NT2/D1 (cell line): ENCODE measurements at places on chromosomes 7 and 10.
A peak's percentile ranks its signal among the peaks of the same experiment; 100 is the strongest.

GRCh38 chr10:62652114-62652513, 152.4 kb upstream of the ADO start:
- no peak for DNase-seq

DNA sequence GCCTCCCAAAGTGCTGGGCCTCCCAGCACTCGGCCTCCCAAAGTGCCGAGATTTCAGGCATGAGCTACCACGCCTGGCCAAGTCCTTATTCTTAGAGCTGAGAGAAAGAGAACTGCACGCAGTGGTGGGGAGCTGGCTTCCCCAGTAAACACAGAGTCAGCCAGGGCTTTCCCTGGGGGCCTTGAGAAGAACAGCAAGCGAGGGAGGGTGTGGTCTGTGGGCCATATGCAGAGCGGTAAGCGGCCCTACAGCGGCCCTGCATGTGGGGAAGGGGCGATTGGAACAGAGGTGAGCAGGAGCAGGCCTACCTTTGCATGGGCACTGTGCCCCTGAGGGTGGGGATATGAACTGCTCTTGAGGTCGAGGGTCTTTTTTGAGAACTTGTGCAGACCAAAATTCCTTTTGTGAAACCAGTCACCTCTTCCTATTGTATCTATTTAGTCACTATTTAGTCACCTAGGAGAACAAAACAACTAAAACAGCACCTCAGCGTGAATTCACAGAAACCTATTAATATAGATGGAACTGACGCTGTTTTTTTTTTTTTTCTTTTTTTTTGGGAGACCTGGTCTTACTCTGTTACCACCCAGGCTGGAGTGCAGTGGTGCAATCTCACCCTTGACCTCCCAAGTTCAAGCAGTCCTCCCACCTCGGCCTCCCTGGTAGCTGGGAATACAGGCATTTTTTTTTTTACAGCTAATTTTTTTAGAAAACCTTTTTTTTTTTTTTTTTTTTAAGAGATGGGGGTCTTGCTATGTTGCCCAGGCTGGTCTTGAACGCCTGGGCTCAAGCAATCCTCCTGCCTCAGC, 36.9 kb upstream of the SH2D4B start:
- DNase-seq = no peak

GRCh38 chr7:44065431-44066110, at the start of gene PGAM2:
TSS of gene PGAM2 (minus strand) at chr7:44065567. CDS start at chr7:44065529, 38 bp downstream.
- DNase-seq = peak; percentile 57

DNA sequence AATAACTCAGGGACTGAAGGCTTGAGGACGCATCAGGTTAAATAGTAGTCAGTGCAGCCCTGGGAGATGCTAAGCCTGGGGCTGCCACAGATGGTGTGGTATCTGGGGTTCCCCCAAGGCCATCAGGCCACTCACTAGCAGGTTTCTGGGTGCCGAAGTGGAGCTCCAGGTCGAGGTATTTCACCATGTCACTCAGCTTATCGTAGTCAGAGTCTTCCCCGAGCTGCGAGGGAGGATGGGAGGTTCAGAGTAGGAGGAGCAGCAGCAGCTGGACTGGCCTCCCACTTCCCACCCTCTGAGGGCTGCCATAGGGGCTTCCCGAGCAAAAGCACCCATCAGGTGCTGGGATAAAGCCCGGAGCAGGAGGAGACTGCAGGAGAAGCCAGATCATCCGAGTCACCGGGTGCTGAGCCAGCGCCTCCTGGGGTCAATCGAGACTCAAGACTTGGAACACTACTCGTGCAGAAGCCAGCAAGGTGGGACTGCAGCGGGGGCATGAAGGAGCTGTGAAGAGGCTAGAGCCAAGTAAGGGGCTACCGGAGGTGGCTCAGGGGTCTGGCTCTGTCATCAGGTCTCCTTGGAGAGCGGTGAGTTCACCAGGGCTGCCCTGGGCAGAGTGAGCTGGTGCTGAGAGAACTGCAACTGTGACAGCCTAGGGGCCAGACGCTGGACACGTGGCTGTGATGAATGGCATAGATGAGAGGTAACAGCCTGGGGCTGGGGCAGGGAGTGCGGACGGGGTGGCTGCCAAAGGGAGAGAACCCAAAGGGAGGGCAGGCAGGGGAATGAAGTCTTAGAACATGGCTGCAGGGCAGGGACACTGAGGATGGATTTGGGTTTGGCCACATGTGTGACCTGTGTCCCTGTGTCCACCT, 45.3 kb downstream of the GRID2IP start:
- DNase-seq = no peak

DNA sequence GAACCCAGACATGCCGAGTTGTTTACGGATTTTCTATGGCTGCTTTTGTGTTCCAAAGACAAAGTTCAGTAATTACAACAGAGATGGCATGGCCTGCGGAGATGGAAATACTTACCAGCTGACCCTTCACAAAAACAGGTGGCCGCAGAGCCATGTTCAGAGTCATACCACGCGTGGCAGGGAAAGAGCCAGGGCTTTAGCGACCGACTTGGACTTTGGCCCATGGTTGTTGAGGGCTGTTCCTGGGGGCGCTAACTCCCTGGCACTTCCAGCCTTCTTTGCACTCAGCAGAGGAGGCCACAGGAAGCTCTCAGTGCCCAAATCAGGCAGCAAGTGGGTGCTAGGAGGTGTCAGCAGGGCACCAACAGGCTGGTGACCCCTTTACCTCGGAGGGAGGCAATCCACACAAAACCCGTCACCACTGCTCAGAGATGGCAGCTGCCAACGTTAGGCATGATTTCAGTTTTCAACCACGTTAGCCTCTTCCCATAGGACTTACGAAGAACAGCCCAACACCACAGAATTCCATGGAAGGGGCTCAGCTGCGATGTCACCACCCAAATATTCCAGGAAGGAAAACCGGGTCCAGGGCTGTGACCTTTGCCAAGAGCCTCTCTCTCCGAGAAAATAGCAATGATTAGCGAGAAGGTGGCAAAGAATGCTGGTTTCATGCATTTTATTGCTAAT, 21.4 kb upstream of the CNPY1 start:
- no peak for DNase-seq

GRCh38 chr7:82527851-82528250, 84.3 kb upstream of the CACNA2D1 start:
- DNase-seq = no peak

DNA sequence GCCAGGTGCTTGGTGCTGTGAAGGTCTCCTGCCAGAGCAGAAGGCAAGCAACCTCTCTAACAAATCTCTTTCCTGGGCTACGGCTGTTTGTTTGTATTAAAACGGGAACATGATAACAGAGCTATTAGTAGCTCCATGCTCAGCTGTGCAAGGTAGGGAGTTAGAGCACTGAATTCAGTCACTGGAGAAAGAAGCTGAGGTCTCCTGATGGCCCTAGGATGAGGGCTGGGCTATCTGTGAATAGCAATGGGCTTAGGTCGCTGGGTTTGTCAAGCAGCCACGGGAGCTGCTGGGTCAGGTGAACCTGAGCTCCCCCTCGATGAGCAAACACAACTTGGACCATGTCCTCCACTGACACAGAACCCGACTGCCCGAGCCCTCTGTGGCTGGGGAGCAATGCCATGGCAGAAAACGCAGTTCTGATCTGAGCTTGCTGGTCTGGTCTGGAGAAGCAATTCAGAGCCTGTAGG, 24.4 kb downstream of the TACC2 start:
- no peak for DNase-seq

- DNase-seq = no peak
Measured at GRCh38 chr7:24884401-24884800, 95.6 kb downstream of the OSBPL3 start.

GRCh38 chr10:95389982-95390381, 99.2 kb upstream of the PDLIM1 start:
- DNase-seq = no peak

GRCh38 chr10:63376560-63377304, 89.0 kb downstream of the JMJD1C start:
- DNase-seq = no peak

DNA sequence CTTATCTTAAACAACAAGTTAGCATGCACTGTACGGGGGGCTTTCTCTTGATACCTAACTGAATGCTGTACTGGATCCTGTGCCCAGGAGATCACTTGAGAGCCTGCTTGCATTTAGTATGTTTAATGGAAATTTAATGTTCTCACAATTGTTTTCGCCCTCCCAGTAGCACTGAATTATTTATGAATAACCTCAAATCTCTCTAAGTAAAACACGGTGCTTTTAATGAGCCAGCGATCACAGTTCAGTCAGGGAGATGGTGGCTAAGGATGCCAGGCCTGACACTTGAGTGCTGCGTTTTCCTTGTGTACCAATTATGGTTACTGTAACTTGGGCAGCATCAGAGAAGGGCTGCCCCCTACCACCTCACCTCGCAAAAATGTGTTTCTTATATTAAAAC, 115.5 kb upstream of the ADARB2 start:
- no peak for DNase-seq

DNA sequence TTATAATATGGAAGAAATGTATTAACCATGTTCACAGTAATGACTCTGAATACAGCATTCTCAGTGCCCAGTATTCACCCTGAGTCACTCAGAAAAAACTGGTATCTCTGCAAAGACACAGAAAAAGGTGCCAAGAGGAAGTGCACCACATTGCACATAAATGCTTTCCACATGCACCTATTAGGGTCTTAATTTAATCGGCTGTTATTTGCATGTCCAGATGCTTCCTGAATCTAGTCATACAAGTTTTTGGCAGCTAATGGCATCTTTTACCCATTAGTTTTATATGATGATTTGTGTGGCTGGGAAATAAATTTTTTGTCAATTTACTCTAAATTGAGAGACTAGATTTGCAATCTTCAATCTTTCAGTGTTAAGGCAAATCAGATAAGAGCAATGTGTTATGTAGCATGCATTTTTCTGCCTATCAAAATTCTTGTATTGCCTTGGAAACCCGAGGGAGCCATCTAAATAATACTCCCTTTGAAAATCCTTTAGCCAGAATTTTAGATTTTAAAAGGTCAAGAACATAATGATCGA, 58.2 kb downstream of the ZNF680 start:
- DNase-seq = no peak

- no peak for DNase-seq
Measured at GRCh38 chr7:140402178-140402835, 1.6 kb upstream of the RAB19 start.

GRCh38 chr7:40659231-40659630, 524.4 kb downstream of the SUGCT start:
- DNase-seq = no peak

GRCh38 chr7:143490717-143491306, 13.1 kb downstream of the TAS2R41 start:
- peak; percentile 43 for DNase-seq

DNA sequence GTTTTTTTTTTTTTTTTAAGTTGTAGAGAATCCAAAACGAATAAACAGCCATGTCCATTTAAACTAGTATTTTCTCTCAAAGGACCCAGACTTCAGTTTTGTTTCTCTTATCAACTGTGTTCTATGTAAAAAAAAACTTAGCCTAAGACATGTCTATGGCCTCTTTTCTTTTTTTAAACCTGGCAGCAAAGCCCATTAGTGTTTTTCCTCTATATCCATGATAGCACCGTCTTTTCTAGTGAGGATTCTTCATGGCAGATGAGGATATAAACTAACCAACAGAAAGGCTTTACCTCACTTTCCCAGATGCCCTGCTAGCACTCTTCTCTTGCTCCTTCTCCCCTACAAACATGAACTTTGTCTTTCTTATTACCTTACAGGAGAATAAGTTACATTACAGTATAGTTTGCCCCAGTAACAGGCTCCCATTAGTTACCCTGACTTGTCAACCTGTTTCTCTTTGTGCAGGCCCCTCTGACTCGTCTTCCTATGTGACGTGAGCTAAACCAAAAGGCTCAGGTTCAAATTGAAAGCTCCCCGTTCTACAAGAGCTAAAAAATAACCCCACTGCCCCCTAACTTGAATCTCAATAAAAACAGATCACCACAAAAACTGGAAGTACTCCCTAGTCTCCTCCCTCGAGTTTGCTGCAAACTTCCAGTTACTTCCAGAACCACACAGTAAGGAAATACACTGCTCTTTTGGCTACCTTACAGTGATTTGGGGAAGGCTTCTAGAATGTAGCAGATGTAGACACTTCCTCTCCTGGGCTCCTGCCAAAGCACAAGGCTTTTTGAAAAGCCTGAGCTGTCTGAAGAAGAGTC, 20.1 kb downstream of the P4HA1 start:
- DNase-seq = no peak

- DNase-seq = peak; percentile 95
Measured at GRCh38 chr7:101099969-101100781, 14.9 kb downstream of the TRIM56 start.

GRCh38 chr7:148696787-148697186, 1.9 kb upstream of the CUL1 start:
- no peak for DNase-seq

- DNase-seq = no peak
Measured at GRCh38 chr7:114924038-114924712, 2.3 kb downstream of the MDFIC start.

- peak; percentile 20 for DNase-seq
Measured at GRCh38 chr10:129466703-129467358, at the start of gene MGMT. TSS of gene MGMT (plus strand) at chr10:129467241.

DNA sequence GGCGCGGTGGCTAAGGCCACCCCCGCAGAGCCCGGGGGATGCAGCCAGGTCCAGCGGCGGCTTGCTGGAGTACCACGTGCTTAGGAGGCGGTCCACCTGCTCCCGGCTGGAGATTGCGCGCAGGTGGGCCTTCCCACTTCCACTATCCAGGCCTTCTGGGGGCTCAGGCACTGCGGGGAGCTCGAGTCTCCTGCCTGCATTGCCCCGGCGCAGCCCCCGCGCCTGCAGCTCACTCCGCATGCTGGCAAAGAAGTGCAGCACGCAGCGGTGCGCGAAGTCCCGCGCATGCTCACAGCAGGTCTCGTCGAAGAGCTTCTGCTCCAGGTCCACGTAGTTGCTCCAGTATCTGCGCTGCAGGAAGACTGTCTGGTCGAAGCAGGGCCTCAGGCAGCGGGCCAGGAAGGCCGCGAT, 5.8 kb downstream of the CALHM3 start:
- no peak for DNase-seq

DNA sequence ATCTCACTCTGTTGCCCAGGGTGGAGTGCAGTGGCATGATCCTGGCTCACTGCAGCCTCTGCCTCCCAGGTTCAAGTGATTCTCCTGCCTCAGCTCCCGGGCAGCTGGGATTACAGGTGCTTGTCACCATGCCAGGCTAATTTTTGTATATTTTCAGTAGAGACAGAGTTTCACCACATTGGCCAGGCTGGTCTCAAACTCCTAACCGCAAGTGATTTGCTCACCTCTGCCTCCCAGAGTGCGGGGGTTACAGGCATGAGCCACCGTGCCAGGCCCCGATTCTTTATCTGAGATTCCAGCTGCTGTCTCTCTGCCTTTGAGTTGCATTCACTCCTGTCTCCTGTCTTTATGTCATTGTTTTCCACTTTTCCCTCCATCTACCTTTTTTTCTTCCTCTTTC, 168.7 kb downstream of the TMEM178B start:
- DNase-seq = no peak

- no peak for DNase-seq
Measured at GRCh38 chr7:23043441-23043840, 29.5 kb upstream of the HYCC1 start.
